ENCODE measurements at places on chromosomes 6 and 20.
A peak's percentile ranks its signal among the peaks of the same experiment; 100 is the strongest.

GRCh38 chr6:114075777-114076176 is 104.8 kb upstream of the HDAC2 start:
- no peak for DNase-seq

- no peak for DNase-seq
These were observed 14.0 kb downstream of the MUCL3 start for GRCh38 chr6:30954631-30955366.

GRCh38 chr6:35543459-35544193 is 30.9 kb upstream of the TULP1 start:
- no peak for DNase-seq

DNA sequence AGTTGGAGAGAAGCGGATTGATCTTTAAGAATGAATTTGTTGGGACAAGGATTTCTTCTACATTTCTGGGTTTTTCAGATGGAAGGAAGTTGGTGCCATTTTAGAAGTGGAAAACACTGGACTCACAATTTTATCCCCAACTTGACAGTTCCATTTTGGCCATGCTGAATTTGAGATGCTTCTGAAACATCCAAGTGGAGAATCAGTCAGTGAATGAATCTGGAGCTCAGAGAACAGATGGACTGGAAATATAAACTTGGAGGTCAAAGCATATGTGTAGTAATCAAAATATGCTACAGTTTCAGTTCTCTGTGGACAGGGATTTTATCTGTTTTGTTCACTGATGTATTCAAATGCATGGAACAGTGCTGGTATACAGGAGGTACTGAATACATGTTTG is 89.9 kb downstream of the KCNQ5 start:
- DNase-seq = no peak

- DNase-seq = no peak
These were observed 8.4 kb downstream of the RAB5IF start for GRCh38 chr20:36613974-36614373.

GRCh38 chr6:128271011-128271410 is 249.4 kb downstream of the PTPRK start:
- no peak for DNase-seq

GRCh38 chr6:137202078-137202477 is 17.1 kb downstream of the IFNGR1 start:
- no peak for DNase-seq

- no peak for DNase-seq
These were observed 256.5 kb upstream of the PRND start for GRCh38 chr20:4465212-4465611.

GRCh38 chr6:169701311-169701953 is 397 bp downstream of the WDR27 start:
- no peak for DNase-seq

DNA sequence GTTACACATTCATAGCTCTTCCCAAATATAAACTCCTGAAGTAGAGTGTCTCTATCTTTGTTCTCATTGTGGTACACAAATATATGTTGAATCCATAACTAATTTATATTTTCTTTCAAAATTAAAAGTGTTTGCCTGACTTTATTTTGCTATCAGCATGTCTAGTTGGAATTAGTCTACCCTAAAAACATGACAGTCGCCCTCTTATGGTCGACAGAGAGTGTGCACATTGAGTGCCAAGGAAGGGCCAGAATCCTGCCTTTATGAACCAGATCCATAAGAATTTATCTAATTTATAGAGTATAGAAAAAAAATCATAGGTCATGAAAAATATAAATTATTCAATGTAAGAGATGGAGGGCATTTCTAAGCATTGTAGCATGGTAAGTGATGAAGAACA is 12.3 kb upstream of the DEFB112 start:
- DNase-seq = no peak

DNA sequence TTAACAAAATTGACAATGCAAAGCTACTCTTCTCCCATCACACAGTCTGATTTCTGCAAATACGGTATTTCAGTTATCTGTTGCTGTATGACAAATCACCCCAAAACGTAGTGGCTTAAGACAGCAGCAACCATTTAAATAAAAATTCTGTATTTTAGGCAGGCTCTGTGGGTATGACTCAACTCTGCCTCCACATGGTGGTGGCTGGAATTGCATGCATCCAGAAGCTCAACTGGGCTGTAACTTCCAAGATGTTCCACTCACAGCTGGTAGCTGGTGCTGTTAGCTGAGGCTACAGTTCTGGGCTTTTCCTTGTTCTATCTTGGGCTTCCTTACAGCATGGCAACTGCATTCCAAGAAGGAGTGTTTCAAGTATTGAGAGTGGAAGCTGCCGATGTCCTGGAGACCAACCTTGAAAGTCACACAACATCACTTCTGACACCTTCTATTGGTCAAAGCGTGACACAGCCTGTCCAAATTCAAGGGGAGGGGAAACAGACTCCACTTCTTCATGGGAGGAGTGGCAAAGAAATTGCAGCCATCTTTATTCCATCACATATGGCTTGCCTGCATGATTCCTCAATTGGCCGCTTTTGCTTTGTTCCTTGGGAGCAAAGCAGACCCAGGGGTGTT is 39.7 kb upstream of the TULP1 start:
- peak; percentile 39 for DNase-seq

GRCh38 chr20:22507240-22507961 is 77.0 kb downstream of the FOXA2 start:
- DNase-seq = no peak

DNA sequence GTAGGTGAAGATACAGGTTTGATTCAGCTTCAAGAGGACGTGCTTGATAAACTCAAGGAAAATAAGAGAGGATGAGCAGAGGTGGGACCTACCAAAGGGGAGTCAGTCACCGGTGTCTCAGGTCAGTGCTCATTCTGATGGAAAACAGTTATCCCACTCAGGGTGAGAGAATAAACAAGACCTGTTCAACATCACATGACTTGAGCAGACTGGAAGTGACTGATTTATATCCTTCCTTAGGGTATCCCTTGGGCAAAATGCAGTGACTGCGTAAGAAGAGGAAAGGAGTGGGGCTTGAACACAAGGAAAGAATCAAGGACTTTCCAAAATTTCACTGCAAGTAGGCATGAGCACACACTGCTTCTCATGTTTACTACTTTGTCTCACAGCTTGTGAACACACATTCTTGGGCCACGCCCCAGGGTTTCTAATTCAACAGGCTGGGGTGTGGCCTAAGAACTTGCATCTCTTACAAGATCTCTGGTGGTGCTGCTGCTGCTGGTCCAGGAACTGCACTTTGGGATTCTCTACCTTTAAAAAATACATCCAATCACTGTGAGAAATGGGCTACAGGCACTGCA is 11.6 kb downstream of the CST3 start:
- no peak for DNase-seq

DNA sequence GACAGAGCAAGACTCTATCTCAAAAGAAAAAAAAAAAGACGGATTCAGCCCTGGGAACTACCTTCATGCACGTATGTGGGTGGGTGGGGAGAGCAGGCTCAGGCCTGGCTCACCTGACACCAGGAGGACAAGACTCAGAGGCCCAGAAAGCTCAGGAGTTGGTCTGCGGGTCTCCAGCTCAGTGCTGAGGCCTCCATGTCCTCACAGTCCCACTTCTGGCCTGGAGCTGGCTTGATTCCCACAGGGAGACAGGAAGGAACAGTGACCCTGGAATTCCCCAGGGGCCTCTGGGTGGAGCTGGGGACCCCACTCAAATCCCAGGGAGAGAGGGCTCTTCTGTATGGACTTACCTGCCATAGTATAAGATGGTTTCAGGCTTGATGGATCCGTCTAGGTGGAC is 15.6 kb downstream of the ADA start:
- no peak for DNase-seq

DNA sequence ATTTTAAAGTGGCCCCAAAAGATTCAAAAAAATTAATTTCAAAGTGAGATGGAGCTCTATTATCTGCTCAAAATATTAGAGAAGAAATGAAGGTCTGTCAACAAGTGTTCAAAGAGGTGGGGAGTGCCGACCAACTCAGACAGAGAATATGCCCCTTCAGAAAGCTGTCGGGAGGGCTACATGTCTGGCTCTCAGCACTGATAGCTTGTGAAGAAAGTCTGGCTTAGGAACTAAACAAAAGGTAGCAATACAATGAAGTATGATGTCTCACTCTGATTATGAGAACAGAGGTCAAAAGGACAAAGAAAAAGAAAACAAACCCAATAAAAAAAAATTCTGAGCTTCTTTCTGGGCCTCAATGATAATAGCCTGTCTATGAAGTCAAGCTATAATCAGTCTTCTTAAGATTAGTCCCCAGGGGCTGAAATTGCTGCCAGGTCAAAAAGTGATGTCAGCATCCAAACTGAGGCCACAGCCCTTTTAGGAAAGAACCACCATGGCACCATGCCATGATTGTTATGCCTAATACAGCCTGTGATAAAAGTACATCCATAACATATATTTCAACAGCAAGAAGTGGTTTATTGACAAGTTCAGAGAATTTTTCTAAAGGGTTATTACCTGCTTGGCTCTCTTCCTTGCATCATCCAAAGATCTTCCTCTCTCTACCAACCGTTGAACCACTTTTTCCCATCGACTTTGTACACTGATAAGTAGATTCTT is 150.9 kb downstream of the DST start:
- DNase-seq = no peak

GRCh38 chr6:10412461-10413261 is 2.2 kb downstream of the TFAP2A start:
- no peak for DNase-seq

- DNase-seq = no peak
These were observed 12.9 kb downstream of the SLC17A9 start for GRCh38 chr20:62965363-62965771.

DNA sequence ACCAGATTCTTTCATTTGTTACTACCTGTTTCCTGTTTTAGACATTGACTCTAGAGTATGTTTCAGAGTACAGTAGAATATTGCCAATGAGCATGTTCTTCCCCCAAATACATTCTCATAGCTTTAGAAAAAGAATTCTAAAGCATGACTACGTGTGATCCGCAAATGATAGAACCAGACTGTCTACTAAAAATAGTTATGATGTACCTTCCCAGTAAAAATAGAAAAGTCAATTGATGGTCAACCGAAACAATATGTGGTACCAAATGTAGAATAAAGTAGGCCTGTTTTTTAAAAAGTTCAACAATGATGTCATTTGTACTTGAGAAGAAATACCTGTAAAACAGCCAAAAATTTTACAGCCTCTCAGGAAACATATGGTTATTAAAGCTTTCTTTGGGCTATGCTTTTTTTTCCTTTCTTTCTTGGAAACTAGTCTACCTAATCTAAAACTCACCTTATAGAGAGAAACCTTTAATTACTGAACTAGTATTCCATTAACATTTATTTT is 130.1 kb upstream of the MTHFD1L start:
- DNase-seq = no peak

- DNase-seq = no peak
These were observed 23.9 kb downstream of the C20orf203 start for GRCh38 chr20:32649697-32650400.

- DNase-seq = no peak
These were observed 8.1 kb downstream of the RANBP9 start for GRCh38 chr6:13703496-13703895.

DNA sequence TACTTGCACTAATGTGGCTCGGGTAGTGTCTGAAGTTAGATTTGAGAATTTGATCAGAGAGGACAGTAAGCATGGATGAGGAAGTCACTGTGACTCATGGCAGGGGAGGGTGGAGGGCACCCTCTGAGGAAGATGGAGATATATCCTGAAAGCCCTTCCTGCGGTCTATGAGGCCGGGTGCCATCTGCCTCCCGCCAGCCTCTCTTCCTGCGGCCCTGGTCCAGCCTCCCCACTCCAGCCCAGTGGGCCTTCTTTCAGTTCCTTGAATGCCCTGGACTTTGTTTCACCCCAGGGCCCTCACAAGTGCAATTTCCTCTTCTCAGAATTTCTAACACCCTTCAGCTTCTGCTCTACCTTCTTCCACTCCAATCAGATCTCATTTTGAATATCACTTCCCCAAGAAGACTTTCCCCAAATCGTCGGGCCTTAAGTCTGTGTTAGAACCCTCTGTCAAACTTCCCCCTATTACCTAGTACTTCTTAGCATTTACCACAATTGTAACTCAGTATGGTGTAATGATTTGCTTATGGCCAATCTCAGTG is 20.2 kb upstream of the TNFAIP3 start:
- no peak for DNase-seq

DNA sequence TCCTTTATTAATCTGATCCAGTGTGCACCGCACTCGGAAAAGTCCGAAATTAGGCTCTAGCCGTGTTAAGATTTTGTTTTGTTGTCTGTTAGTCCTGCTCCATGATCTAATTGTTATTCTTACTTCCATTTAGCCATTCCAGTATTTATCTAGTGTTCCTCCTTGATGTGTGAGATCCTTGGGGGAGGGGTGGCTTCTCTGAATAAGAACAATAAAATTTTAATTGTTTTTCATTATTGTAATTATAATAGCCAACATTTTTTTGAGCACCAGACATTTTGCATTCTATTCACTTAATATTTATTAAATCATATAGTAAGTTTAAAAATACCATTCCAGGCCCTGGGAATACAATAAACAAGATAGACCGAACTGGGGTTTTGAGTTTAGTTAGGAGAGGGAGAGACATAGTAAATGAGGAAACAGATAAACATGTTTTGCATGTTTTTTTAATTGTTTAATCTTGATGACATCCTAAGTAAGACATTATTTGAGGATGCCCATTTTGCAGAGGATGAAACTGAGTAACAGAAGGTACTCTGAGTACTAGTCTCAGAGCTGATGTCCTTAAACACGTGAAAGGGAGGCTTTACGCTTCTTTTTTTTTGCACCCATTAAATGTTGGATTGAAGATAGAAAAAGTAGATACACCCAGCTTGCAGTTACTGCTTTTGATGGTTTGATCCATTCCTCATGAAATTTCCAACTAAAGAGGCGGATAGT is 1.2 kb downstream of the CBFA2T2 start:
- DNase-seq = no peak

DNA sequence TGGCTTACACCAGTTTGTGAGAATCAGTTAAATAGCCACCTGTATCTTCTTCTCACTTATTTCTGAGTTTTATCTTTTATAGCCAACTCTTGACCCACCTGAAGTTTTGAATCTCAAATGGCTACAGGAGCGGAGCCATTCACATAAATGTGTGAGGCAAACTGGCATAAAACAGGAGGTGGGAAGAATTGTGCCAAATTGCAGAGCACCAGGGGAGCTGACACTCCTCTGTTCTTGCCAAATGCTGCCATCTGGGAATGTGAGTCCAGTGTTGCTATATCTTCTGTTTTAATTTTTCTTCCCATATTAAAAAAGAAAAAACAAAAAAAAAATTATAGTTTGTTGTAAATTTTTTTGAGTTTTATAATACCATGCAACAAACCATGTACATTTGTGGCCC is 17.0 kb upstream of the RNF146 start:
- no peak for DNase-seq

DNA sequence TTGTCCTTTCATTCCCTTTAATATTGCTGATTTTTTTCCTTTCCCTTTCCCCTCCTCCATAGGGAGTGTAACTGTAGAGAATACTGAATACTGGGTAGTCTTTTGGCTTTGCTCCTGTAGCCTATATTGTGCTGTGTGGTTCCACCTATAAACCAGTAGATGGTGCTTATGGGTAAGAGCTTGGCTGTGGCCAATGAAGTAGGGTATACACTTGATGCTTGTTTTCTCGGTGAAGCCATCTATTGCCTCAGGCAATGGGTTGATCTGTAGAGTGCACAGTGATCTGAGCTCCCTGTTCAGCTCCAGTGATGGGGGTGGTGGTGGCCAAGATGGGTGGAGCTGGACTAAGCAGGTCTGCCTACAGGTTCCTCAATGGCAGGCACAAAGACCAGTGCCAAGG is 203.3 kb upstream of the IMPG1 start:
- DNase-seq = no peak

Measured in activated T-helper 1 cell treated with anti-CD3 and anti-CD28 coated beads, Interleukin-2, amount 50 U/mL, for 16 hours (primary cell).